SK-MEL-5 (cell line): ENCODE measurements at places on chromosomes 5 and 9. TPM values are rescaled to one million over a fixed set of nuclear protein-coding genes. Genes with fewer than 3 reads are reported as not detected.

BNC2 gene
- 23.5 and 24.2 TPM in 2 replicates for total RNA-seq

RLN2 gene
- not detected in 2 replicates for total RNA-seq

ANGPTL2 gene
- total RNA-seq = 1.2 and 1.5 TPM in 2 replicates

- DNase-seq = no peak
Observed at GRCh38 chr5:55123365-55123764, 20.9 kb downstream of the GZMA start.

GRCh38 chr5:424301-425110 is 18.5 kb upstream of the EXOC3 start:
- DNase-seq = no peak

DNA sequence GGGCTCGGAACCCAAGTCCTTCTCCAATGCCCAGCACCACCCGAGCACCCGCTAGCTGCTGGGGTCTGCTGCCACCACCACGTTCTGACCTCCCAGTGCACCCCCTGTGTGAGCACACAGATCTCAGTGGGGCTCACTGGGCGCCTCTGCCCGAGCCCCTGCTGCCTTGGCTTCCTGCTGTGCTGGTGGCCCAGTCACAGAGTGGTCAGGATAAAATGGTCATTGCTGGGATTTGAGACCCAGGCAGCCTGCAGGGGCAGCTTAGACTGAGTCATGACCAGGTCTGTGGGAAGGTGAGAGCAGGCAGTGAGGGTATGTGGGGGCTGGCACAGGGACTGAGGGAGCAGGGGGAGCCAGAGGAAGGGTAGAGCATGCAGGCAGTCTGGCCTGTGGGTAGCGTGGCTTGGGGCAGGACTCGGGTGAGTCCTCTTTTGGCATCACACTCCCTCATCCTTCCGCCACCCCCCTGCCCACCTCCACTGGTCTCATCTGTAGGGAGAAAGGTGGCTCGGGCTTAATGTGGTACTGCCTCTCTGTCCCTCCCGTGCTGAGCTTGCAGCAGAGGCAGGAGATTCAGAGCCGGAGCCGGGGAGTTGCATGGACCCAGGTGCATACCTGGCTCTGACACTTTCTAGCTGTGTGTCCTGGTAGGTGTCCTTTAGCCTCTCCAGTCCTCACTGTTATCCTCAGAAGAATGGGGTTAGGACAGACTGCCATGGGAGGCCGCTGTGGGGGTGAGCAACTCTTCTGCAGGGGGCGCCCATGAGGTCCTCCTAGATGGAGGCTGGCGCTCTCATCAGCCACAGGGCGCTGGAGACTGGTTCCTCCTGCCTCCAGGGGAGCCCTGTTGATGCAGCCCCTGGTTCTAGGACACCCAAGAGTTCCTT is 32.1 kb downstream of the USP20 start:
- DNase-seq = no peak

GRCh38 chr9:3962971-3963642 is 336.8 kb downstream of the GLIS3 start:
- DNase-seq = no peak

- DNase-seq = no peak
Observed at GRCh38 chr5:6722015-6722414, 8.8 kb downstream of the TENT4A start.

GRCh38 chr5:78979117-78979742 is 5.9 kb downstream of the ARSB start:
- no peak for DNase-seq

GRCh38 chr9:131677049-131677443 is 62.8 kb downstream of the RAPGEF1 start:
- DNase-seq = no peak

- peak; percentile 7 for DNase-seq
Observed at GRCh38 chr5:53479590-53480415, 626 bp upstream of the FST start.
